Activated CD8-positive, alpha-beta T cell treated with anti-CD3 and anti-CD28 coated beads, Interleukin-2, amount 10 ng/mL, durations not matched to agents 7 days and 5 days (primary cell): ENCODE measurements at places on chromosomes 4 and X. TPM values are rescaled to one million over a fixed set of nuclear protein-coding genes. Genes with fewer than 3 reads are reported as not detected.

- H3K27me3 ChIP-seq: no peaks in the 10 kb centered on the region
- no peak for DNase-seq
- no peaks in the 10 kb centered on the region for H3K4me1 ChIP-seq
- no peak overlapping the region for H3K27ac ChIP-seq
- no peak overlapping the region for H3K4me3 ChIP-seq
- H3K36me3 ChIP-seq: no peaks in the 10 kb centered on the region
Observed at GRCh38 chrX:2176274-2176673, 324.5 kb downstream of the DHRSX start.

DNA sequence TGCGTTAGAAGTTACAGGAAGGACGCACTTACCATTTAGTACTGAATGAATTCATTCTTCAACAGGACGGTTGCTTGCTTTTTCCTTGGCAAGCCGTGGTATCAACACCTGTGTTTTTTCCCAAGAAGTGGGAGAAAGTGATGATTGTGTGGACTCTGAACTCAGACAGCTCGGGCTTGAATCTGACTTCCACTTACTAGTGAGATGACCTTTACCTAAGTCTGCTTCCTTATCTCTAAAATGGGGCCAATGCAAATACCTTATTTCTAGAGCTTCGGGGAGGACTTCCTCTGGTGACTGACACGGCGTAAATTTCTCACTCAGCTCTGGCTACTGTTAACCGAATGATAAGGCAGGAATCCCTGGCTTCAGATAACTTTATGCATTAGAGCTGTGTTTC, 146.8 kb upstream of the RBPJ start:
- no peaks in the 10 kb centered on the region for H3K36me3 ChIP-seq
- DNase-seq: no peak
- peaks cover 3% of the 10 kb centered on the region for H3K4me1 ChIP-seq
- H3K27ac ChIP-seq: no peak overlapping the region

The RBMXL3 gene
- not detected for total RNA-seq

GRCh38 chr4:70935038-70935695, 33.0 kb downstream of the MOB1B start:
- no peak for DNase-seq
- H3K36me3 ChIP-seq: peaks cover 4% of the 10 kb centered on the region
- H3K4me1 ChIP-seq: peaks cover 15% of the 10 kb centered on the region

DNA sequence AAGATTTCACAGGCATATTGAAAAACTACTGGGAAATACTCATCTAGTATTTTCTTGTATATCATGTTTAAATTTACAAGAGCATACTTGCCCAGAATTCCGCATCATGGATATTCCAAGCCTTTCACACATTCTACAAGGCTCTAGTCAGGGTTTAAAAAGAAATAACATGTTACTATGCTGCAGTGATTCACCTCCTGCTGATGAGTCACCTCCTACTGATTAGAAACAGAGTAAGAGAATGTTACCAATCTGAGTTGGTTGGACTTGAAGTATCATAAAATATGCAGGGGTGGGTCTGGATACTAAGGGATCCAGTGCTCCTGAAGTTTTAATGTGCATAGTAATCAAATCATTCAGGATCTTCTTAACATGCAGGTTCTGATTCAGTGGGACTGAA, 192.0 kb upstream of the ANK2 start:
- no peaks in the 10 kb centered on the region for H3K36me3 ChIP-seq
- H3K4me1 ChIP-seq: no peaks in the 10 kb centered on the region
- no peak for DNase-seq
- no peak overlapping the region for H3K27ac ChIP-seq
- H3K4me3 ChIP-seq: no peak overlapping the region
- H3K27me3 ChIP-seq: peaks cover 8% of the 10 kb centered on the region

The DAPP1 gene
- 16.7 TPM for total RNA-seq

The MAGED4 gene
- 0.13 TPM for total RNA-seq

- no peaks in the 10 kb centered on the region for H3K4me1 ChIP-seq
- H3K4me3 ChIP-seq: no peak overlapping the region
- DNase-seq: no peak
- no peaks in the 10 kb centered on the region for H3K36me3 ChIP-seq
- no peak overlapping the region for H3K27ac ChIP-seq
Observed at GRCh38 chr4:141074098-141074878, 59.0 kb downstream of the RNF150 start.

The NDP gene
- total RNA-seq: not detected

The NXF2 gene
- not detected for total RNA-seq

GRCh38 chr4:159483782-159484741, 381.2 kb downstream of the RAPGEF2 start:
- H3K4me3 ChIP-seq: no peak overlapping the region
- peaks cover 13% of the 10 kb centered on the region for H3K27me3 ChIP-seq
- DNase-seq: no peak
- H3K27ac ChIP-seq: no peak overlapping the region
- H3K4me1 ChIP-seq: peaks cover 5% of the 10 kb centered on the region

DNA sequence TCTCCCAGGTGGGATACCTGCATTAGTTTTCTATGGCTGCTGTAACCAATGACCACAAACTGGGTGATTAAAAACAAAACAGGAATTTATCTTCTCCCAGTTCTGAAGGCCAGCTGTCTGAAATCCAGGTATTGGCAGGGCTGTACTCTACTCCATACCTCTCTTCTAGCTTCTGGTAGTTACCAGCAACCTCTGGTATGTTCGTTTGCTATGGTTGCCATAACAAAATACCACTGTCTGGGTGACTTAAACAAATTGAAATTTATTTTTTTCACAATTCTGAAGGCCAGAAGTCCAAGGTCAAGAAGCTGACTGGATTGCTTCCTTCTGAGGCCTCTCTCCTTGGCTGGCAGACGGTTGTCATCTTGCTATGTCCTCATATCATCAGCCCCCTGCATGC, 642.1 kb upstream of the TENM3 start:
- no peaks in the 10 kb centered on the region for H3K27me3 ChIP-seq
- no peak for DNase-seq
- no peak overlapping the region for H3K27ac ChIP-seq
- H3K36me3 ChIP-seq: no peaks in the 10 kb centered on the region

The SMR3B gene
- total RNA-seq: not detected

- peaks cover 3% of the 10 kb centered on the region for H3K36me3 ChIP-seq
- H3K4me1 ChIP-seq: peaks cover 34% of the 10 kb centered on the region
- H3K27ac ChIP-seq: no peak overlapping the region
- H3K4me3 ChIP-seq: no peak overlapping the region
- DNase-seq: no peak
Observed at GRCh38 chrX:20461576-20461975, 194.9 kb upstream of the RPS6KA3 start.

DNA sequence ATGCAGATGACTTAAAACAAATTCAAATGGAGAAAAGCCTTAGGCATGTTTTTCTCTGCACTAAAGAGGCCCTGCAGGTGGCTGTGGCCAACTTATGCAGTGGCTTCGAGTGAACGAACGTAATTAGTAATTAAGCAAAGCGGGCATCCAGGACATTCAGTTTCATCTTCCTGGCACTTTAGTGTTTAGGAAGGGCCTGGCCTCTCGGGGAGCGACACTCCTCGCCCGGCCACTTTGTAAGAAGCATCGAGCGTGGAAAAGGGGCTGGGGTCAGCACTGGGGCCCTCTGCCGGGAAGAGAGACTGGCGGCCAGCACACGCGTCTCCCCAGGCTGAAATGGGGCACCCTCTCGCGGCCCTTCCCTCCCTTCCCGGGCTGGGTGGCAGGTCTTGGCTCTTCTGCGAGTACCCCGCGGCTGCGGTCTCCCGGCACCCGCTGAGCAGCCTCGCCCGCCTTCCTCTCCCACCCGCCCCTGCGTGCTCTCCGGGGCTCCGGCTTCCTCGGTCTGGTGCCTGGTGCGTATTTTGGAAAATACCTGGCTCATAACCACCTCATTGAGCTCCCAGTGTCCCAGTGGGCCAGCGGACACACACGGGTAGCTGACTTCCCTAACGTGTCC, 677 bp upstream of the CYP4V2 start:
- DNase-seq: peak; percentile 63
- peak overlapping the region; percentile 86 for H3K4me3 ChIP-seq
- H3K27ac ChIP-seq: peak overlapping the region; percentile 94
- H3K36me3 ChIP-seq: peaks cover 9% of the 10 kb centered on the region
- peaks cover 33% of the 10 kb centered on the region for H3K4me1 ChIP-seq
- peaks cover 2% of the 10 kb centered on the region for H3K27me3 ChIP-seq

GRCh38 chr4:170001011-170001744, 25.0 kb downstream of the MFAP3L start:
- no peak overlapping the region for H3K27ac ChIP-seq
- H3K4me3 ChIP-seq: no peak overlapping the region
- DNase-seq: no peak
- H3K27me3 ChIP-seq: no peaks in the 10 kb centered on the region
- H3K36me3 ChIP-seq: no peaks in the 10 kb centered on the region
- H3K4me1 ChIP-seq: peaks cover 2% of the 10 kb centered on the region

DNA sequence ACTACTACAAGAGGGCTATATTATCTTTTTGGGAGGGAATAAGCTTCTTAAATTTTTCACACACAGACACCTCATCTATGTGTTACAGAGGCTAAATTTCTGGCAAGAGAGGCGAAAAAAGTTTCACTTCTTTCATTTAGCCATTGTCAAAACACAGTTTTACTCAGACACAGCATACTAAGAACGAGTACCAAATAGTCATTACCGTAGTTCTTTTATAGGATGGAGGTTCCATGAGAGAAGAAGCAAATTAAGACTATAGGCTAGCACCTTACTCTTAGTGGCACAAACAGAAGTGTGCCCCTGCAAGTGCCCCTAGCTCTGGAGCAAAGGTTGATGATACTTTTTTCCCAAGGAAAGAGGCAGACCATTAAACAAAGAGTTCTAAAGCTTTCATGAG, 26.2 kb downstream of the UGT2B7 start:
- DNase-seq: no peak
- no peak overlapping the region for H3K4me3 ChIP-seq
- H3K27me3 ChIP-seq: no peaks in the 10 kb centered on the region
- no peak overlapping the region for H3K27ac ChIP-seq

GRCh38 chrX:109918753-109919152, 84.2 kb upstream of the TMEM164 start:
- H3K27ac ChIP-seq: no peak overlapping the region
- no peaks in the 10 kb centered on the region for H3K27me3 ChIP-seq
- H3K4me3 ChIP-seq: no peak overlapping the region

The ARHGEF6 gene
- 99.0 TPM for total RNA-seq

- H3K27ac ChIP-seq: no peak overlapping the region
- DNase-seq: no peak
- peaks cover 6% of the 10 kb centered on the region for H3K36me3 ChIP-seq
- H3K4me1 ChIP-seq: peaks cover 3% of the 10 kb centered on the region
Observed at GRCh38 chrX:2469196-2469685, 31.5 kb downstream of the DHRSX start.

GRCh38 chr4:41061482-41062185, 152.7 kb downstream of the APBB2 start:
- no peaks in the 10 kb centered on the region for H3K4me1 ChIP-seq
- H3K36me3 ChIP-seq: no peaks in the 10 kb centered on the region
- H3K27me3 ChIP-seq: no peaks in the 10 kb centered on the region
- no peak for DNase-seq

The AKAP4 gene
- not detected for total RNA-seq

The UGT2B10 gene
- not detected for total RNA-seq

The CRMP1 gene
- total RNA-seq: not detected

DNA sequence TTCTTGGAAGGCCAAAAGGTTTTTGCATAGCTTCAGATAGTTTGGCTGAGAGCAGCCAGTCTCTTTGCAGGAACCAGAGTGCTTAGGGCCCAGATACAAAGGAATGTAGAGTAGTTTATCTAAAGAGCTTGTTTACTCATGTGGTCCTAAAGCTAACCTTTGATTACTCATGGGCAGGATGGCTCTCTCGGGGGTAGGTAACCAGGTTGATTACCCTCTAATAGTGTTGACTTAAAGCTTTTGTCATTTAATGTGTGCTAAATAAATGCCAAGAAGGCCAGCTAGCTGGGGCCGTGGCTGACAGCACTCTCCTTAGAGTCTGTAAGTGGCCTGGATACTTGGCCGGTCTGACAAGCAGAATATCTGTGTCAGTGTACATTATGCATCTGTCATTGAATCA, 69.7 kb upstream of the MAGEB16 start:
- DNase-seq: no peak
- H3K27ac ChIP-seq: no peak overlapping the region
- no peaks in the 10 kb centered on the region for H3K4me1 ChIP-seq

The RPS6KA3 gene
- 80.2 TPM for total RNA-seq

DNA sequence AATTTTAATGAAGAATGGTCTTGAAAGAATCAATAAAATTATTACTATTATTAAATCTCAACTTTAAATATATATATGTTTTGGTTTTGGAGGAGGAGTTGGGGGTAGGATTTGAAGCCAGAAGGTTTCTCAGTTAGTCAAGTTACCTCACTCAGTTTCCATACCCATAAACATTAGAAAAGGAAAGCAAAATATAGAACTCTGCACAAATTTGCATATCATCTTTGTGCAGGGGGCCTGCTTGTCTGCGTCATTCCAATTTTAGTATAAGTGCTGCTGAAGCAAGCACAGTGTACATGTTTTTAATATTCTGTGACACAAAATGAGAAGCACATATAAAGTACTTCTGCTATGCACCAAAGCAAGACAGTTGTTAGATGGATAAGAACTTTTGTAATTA, 47.5 kb upstream of the SCRG1 start:
- H3K4me1 ChIP-seq: no peaks in the 10 kb centered on the region
- DNase-seq: no peak
- no peaks in the 10 kb centered on the region for H3K27me3 ChIP-seq
- no peak overlapping the region for H3K27ac ChIP-seq
- H3K36me3 ChIP-seq: no peaks in the 10 kb centered on the region

The MEPE gene
- total RNA-seq: not detected

- H3K27ac ChIP-seq: no peak overlapping the region
- H3K27me3 ChIP-seq: no peaks in the 10 kb centered on the region
- H3K36me3 ChIP-seq: no peaks in the 10 kb centered on the region
- no peak for DNase-seq
- H3K4me1 ChIP-seq: no peaks in the 10 kb centered on the region
Observed at GRCh38 chr4:2257361-2258081, 4.4 kb downstream of the MXD4 start.

The CDX4 gene
- not detected for total RNA-seq

The HPGD gene
- total RNA-seq: 16.5 TPM
